ENCODE measurements at places on chromosomes 7 and 10.
A peak's percentile ranks its signal among the peaks of the same experiment; 100 is the strongest.

DNA sequence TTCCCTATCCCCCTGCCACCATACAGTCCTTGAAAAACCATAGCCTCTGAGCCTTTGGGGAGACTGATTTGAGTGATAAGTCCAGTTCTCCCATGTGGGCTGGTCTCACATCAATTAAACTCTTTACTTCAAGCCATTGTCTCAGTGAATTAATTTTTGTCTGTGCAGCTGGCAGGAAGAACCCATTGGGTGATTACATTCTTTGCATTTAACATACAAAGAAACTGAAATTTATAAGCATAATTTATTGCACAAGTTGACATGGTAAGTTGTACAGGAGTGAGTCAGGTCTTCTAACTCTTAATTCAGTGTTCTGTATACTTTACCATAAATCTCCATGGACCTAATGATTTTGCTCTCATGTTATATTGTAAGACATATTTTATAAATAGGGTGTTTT, 1613.0 kb upstream of the LRRTM3 start:
- no peak for DNase-seq

DNA sequence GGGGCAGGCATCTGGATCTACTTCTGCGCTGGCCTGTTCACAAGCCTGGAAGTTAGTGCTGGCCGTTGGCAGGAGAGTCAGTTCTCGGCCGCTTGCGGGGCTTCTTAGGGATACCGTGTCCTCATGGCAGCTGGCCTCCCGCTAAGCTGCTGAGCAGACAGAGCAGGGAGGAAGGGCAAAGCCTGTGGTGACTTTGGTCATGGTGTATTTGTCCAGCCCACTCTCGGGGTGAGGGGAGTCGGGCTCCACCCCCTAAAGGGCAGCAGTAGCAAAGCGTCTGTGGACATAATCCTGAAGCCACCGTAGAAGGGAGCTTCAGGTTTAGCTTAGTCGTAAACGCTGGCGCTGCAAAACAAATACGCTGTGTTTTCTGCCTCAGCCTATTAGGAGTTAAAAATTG, 12.2 kb downstream of the UBE3C start:
- no peak for DNase-seq

DNA sequence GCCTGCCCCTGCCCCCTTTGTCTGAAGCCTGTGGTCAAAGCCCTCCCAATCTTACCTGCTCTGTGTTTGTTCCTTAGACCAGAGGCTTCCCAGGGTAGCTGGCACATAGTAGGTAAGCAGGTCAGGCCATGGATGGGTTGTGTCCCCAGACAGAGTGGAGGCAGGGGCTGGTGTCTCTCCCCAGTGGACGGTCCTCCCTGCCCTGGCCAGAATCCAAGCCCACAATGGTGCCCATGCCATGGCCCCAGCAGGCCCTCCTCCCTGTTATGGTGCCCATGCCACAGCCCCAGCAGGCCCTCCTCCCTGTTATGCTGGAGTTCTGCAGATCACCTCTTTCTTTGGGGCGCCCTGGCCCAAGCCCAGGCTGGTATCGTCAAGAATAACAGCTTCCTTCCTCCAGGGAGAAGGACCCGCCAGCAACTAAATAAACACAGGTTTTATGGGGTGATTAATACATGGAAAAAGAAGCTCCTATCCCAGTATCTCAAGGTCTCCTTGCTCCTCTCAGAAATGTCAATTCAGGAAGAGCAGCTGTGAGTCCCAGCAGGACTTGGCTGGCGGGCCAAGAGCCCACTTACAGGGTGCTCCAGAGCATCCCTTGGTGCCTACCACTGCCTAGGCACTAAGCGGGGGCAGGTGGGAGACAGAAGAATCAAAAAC, 82.0 kb downstream of the NEURL1 start:
- no peak for DNase-seq

DNA sequence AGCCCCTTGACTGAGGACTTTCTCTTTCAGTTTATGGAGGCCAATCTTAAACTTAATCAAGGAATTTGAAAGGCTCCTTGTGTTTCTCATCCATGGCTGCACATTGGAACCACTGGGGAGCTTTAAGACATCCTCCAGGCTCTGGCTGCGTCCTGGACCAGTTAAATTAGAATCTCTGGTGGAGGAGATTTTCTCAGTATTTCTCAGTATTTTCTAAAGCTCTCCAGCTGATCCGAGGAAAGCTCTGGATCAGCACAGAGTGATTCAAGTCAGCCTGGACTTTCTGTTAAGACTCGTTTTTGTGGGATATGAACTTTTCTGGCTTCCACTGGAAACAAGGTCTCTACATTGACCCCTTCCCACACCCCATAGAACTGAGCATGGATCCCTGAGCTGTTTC, 249.8 kb downstream of the STK31 start:
- no peak for DNase-seq

DNA sequence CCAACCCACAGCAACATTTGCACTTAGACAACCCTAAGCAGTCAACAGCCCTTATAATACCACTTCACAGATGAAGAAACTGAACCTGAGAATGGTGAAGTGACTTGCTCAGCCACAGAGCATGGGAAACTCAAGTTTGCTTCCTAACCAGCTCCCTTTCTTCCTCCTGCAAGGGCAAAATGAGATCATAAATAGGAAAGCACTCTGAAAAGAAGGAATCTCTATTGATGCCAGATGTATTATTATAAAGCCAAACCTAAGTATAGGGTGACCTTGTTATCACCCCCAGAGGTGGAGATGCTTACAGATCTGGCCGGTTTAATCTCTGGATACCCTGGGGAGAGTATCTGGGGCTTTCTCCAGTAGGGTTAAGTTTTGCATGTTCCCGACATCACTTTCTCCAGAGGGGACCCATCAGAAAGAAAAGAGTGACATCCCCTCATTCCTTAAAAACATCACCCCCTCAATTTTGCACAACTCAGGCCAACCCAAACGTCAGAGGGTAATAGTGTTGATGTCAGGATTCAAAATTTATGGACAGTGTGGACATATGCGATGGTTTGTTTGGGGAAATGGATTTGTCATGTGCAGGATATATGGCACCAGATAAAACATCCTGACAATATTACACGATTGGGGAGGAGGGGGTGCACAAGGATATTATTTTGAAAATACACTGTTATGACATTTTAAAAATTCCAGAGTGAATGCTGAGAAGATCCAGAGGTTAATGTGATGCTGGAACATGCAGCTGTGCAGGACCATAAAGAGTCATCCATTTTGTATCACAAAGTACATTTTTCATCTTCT, 24.0 kb upstream of the XPNPEP1 start:
- DNase-seq = no peak

- no peak for DNase-seq
These were observed 37.5 kb downstream of the AHCYL2 start for GRCh38 chr7:129262324-129262723.

GRCh38 chr7:90958647-90959046, 305.6 kb upstream of the FZD1 start:
- DNase-seq = no peak

DNA sequence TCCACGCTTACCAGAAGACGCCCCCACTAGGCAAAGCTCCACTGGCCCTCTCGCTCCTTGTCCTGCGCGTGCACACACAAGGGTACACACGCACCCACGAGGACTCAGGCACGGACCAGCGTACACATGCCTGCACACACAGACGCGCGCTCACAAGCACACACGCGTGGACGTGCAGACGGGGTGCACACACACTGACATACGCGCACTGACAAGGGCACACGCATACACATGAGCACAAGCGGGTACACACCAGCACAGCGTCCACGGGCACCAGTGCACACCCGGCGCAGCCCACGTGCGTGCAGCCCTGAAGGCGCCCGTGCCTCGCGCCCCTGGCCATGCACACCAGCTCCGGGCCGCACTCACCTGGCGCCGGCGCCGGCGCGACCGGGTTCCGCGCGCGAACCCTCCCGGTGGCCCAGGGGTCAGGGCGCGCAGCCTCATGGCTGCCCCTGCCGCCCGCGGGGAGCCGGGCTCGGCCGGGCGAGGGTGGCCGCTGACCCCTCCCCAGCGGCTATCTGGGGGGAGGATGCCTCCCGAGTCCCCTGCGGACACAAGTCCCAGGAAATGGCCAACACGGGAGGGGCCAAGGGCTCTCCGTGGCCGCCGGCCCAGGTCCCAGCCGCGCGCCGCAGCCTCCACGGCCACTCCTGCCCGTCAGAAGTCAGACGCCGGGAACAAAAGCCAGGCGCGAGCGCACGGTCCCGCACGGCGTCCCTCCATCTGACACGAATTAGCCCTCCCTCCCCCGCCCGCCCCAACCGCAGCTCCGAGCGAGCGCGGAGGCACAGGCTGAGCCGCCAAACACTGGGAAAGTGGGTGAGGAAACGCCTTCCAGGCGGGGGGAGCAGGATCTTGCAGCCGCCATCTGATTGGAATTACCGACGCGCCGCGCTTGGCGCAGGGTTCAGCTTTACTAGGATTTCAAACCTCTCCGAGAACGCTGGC, 45.0 kb downstream of the TNS3 start:
- peak; percentile 15 for DNase-seq

DNA sequence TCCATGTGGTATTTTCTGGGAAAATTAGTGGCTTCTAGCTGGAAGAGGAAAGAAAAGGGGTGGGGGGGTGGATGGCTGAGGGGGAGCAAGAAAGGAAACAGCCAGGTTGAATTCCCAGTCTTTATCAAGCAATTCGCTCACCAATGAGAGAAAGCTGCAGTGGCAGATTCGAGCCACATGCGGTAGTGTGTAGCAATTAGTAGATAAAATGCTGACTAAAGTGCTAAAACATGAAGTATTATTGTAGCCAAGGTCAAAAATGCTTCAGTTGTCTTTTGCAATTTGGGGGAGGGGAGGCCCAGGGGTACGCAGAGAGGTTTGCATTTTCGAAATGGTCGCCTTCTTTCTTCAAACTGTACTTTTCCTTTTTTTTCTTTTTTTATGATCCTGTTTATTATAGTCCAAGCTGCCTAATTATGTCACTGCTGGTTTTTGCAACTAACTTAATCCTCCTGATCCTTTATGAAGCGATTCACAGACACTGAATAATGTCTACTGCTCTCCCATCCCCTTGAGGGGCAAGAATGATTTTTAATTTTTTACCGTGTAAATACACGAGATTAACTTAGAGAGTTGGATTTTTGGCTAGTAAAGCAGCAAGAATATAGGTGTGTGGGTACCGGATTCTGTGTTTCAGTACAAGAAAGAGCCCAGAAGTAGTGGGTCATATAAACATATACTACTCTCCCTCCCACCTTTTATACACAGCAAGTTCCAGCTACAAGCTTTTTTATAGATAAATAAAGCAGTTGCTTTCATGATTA, 3.6 kb upstream of the ARID5B start:
- no peak for DNase-seq

- no peak for DNase-seq
These were observed 70.9 kb upstream of the CCDC71L start for GRCh38 chr7:106731646-106732444.

DNA sequence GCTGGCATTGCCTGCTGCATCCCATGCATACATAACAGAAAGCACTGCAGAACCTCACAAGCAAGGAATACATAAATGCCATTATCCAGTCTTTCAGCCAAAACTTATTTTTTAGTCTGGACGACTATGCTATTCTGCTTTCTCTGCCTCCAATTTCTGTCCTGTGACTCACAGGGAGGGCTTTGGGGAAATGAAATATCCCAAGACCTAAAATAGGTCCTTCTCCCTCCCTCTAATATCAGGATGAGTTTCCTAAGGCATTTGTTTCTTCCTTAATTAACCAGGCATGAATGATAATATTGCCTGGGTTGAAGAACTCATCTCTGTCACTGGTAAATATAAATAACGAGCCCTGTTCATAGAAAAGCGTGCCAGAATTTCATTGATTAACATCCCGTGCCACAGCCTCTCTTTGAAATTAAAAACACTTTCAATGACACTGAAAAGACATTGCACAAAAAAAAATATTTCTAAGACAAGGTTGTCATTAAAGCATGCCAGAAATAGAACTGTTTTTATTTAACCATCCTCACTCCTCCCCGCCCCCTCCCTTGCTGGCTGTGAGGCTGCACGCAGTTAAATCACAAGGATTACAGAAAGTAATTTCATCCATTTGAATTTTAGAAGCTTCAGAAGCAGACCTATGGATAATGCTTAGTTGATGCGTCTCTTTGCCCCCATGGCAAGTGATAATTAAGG, 103.0 kb upstream of the ANKRD1 start:
- DNase-seq = no peak

DNA sequence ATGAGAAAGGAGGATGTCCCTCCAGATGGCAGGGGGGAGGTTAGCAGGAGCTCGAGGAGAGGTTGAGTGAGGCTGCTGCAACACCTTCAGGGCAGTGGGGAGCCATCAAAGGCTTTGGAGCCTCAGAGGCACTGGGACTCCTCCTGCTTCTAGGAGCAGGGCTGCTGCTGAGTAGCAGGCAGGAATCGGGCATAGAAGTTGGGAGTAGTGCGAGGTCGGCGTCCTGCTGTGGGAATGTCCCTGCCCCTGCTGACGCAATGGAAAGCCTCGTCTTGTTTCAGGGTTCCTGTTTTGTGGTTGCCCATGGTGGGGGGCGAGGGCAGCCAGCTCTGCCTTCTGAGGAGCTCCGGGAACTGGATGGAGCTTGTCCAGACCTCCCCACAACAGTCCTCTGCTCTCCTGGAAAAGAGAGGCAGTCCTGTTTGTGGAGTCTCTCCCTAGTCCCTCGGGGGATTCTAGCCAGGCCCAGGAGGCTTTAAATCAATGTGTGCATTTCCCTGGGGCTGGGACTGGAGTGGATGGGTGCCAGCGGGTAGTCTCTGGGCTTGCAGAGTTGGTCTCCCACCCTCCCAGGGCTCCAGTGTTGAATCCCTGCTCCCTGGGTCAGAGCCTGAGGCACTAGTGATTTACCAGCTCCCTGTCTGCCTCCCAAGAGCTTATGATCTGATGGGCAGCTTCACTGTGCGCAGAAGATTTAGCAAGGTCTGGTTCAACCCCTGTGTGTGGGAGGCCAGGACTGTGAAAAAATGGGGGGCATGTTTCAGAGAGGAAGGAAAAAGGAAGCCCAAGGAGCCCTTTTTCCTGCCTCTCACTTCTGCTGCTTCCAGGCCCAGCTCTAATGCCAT, 98.7 kb upstream of the PPIF start:
- peak; percentile 76 for DNase-seq

- DNase-seq = no peak
These were observed 3.1 kb downstream of the ZNF777 start for GRCh38 chr7:149457766-149458165.

DNA sequence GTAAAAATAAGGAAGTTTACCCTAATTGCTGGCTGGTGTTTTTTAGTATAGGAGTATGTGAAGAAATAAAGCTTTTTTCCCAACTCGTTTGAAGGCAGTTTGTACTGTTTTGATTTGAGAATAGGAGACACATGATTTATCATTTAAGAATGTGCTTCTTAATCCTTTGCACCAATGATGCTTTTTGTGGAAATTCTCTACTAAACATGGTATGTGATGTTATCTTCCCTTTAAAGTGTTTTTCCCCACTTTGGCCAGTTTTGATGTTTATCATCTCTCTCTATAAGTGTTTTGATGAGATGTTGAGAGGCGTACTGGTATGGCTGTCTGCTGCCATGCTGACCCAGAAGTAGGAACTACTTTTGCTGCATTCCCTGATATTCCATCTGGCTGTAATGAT, 85.1 kb downstream of the SUGCT start:
- no peak for DNase-seq
